ENCODE measurements at places on chromosomes 1 and 21. TPM values are rescaled to one million over a fixed set of nuclear protein-coding genes. Genes with fewer than 3 reads are reported as not detected.

CRABP2 gene
- 900 TPM for total RNA-seq

KLHDC8A gene
- 0.18 TPM for total RNA-seq

CASQ2 gene
- 2.0 TPM for total RNA-seq

MYOC gene
- 0.12 TPM for total RNA-seq

KRTAP11-1 gene
- not detected for total RNA-seq

NR0B2 gene
- total RNA-seq, result 3.9 TPM

OR2L8 gene
- total RNA-seq, result not detected

RWDD3 gene
- 13.8 TPM for total RNA-seq

NHLH1 gene
- total RNA-seq, result 0.11 TPM

PPIH gene
- 41.7 TPM for total RNA-seq

APOBEC4 gene
- total RNA-seq, result not detected

TMEM61 gene
- total RNA-seq, result not detected

BACE2 gene
- 8.1 TPM for total RNA-seq

C1orf141 gene
- not detected for total RNA-seq

LCA5L gene
- total RNA-seq, result 2.0 TPM
